ENCODE measurements at places on chromosomes 13 and 19.

DNA sequence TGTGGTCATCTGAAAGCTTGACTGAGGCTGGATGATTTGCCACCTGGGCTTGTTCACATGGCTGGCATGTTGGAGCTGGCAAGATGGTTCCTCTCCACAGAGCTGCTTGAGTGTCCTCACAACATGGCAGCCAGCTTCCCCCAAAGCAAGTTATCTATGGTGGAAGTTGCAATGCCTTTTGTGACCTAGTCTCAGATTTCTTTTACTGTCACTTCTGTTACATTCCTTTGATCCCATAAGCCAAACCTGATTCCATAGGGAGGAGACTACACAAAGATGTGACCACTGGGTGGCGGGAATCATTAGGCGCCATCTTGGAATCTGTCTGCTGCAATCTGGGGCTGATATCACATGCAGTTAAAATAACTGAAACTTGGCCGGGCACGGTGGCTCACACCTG, 17.5 kb upstream of the LMTK3 start:
- DNase-seq = no peak

DNA sequence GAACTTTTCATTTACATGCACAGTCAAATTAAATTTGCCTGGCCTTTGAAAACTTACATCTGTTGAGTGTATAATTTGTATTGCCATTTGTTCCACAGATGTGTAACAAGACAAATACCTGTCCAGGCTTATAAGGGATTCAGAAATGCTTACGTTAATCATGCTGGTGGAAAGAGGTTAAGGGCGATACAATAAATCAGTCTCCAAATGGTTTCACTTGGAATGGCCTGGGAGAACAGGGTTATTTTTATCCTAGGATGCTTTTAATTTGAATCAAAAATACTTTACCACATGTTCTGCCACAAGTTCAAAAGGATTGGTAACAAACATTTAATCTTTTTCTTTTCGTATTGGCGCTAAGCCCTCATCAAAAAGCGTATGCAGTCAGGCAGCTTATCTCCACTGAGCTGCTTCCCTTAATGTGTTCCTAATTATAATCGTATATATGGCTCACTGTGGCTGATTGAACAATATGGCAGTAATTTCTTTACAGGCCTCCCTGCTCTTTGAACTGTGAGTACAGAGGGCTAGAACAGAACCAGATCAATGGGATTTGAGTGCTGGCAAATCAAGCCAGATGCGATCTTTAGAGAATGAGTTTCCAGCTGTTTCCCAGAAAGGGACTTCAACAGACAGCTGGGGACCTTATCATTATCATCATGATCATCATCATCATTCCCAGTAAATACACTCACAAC, 425.7 kb downstream of the SPRY2 start:
- DNase-seq = no peak

GRCh38 chr19:16382775-16383543, 58.3 kb downstream of the KLF2 start:
- DNase-seq = peak; percentile 78

GRCh38 chr13:20968745-20969144, 66.2 kb upstream of the XPO4 start:
- DNase-seq = peak; percentile 16

- no peak for DNase-seq
Observed at GRCh38 chr13:65768545-65768944, 1461.6 kb downstream of the PCDH9 start.

- DNase-seq = peak; percentile 96
Observed at GRCh38 chr13:113907635-113908617, 44.0 kb upstream of the GAS6 start.

DNA sequence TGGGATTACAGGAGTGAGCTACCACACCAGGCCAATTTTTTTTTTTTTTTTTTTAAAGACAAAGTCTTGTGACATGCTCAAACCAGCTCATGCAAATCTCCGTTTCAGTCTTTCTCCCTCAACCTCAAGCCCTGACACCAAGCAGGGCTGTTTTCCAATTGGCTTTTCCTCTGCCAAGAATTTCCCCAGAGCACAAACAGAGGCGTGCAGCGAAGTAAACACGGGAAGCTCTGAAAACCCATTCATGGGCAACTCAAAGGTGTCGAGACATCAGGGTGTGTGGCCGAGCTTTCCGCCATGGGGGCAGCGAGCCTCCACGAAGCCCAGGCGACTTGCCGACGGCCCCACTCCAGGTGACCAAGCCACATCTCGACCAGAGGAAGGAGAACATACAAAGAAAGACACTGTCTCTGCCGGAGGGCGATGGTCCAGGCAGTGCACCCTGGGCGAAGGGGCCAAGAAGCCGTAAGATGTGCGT, 70.0 kb downstream of the INSR start:
- DNase-seq = no peak

DNA sequence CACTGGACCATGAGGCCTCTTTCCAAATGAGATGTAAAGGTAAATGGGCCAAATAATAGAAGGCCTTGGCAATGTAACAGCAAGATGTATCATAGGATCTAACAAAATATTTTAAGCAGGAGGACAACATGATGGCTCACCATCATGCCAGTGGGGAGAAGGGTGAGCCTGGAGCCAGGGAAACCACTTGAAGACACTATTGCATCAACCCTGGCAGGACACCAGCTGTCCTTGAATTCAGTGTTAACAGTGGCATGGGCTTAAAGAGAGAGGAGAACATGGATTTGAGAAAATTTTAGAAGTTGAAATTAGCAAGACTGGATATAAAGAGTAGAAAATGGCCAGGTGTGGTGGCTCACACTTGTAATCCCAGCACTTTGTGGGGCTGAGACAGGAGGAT, 6.7 kb upstream of the RCBTB2 start:
- DNase-seq = no peak

- DNase-seq = peak; percentile 59
Observed at GRCh38 chr13:26280295-26280694, 26.4 kb downstream of the CDK8 start.

GRCh38 chr19:34365463-34366401, 736 bp downstream of the GPI start:
- DNase-seq = peak; percentile 19

DNA sequence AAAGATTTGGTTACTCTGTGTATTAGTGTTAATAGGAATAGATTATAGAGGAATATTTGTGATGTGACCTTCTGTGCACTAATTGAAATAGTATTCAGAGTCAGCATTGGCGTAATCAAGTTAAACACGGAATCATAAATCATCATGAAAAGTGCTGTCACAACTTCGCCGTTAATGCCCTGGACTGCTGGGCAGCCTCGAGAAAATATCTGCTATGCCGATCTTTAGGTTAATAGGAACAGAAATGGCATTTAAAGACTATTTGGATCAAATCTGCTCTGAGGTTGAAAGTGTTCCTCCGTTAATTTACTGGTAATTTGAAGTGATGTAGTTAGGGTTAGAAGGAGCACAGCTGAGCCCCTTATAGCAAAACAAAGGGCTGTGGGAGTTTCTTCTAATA, 219.0 kb downstream of the MZT1 start:
- no peak for DNase-seq

DNA sequence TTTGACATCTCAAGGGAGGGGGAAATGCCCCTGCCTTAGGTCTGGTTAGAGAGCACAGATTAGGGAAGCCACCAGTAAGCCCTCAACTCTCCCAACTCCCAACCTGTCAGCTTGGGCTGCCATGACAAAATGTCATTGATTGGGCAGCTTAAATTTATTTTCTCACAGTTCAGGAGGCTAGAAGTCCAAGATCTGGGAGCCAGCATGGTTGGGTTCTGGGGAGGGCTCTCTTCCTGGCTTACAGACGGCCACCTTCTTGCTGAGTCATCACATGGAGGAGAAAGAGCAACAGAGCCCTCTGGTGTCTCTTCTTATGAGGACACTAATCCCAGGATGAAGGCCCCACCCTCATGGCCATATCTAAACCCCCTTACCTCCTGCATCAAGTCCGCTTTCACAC, 24.2 kb downstream of the C19orf12 start:
- peak; percentile 34 for DNase-seq

GRCh38 chr13:80840316-80840976, 499.5 kb upstream of the SPRY2 start:
- DNase-seq = peak; percentile 1

DNA sequence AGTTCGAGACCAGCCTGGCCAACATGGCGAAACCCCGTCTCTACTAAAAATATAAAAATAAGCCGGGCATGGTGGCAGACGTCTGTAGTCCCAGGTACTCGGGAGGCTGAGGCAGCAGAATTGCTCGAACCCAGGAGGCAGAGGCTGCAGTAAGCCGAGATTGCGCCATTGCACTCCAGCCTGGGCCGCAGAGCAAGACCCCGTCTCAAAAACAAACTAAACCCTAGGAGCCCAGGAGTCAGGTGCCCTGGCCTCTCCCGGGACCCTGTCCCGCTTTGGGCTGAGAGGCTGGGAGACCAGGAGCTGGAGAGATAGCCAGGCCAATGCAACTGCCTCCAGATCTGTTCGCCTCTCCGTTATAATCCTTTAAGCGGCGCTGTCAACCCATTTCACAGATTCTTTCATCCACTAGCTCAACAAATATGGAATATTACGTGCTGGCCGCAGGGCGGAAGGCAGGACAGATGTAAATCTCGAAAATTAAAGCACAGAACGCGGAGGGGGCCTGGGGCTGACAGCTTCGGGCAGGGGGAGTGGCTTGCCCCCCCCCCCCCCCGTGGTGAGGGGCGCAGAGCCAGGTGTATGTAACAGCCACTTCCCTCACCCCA, 5.3 kb upstream of the MYBPC2 start:
- DNase-seq = no peak

- DNase-seq = no peak
Observed at GRCh38 chr13:53069800-53070199, 41.2 kb downstream of the OLFM4 start.

GRCh38 chr13:31051999-31052398, 109.7 kb downstream of the HSPH1 start:
- peak; percentile 15 for DNase-seq

DNA sequence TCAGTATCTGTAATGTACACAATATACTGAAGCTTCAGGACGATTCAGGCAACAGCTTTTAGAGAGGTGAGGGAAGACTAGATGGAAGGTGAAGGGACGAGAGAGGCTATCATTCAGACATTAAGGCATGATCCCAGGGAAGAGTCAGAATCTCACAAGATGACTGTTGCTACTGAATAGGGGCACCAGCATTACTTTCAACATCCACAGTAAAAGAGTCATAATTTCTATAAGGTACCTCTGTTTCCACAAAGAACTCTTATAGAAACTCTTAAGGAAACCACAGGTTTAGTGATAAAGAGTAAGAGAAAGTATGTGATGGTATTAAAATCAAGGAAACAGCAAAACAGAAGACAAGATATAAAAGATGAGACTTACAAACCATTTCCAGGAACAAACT, 23.0 kb downstream of the LCP1 start:
- DNase-seq = no peak

- peak; percentile 91 for DNase-seq
Observed at GRCh38 chr13:108944760-108945159, 315.3 kb downstream of the MYO16 start.

DNA sequence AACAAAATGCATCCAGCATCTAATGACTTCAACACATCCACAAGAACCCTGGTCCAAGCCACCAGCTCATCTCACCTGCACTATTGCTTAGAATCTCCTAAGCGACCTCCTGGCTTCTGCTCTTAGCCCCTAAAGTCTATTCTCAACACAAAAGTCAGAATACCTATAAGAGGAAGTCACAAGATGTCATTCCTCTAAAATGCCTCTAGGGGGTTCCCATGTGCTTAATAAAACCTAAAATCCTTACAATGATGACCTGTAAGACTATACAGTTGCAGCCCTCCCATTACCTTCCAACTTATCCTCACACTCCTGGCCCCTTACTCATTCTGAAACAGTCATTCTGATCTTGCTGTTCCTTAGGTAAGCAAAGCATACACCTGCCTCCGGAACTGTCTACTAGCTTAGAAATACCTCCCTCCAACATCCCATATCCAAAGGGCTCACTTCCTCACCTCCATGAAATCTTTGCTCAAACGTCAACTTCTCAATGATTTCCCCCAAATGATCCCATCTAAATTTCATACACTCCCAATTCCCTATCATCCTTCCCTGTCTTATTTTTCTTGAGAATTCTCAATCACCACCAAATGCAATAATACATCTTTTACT, 10.0 kb downstream of the ATP7B start:
- DNase-seq = peak; percentile 60

DNA sequence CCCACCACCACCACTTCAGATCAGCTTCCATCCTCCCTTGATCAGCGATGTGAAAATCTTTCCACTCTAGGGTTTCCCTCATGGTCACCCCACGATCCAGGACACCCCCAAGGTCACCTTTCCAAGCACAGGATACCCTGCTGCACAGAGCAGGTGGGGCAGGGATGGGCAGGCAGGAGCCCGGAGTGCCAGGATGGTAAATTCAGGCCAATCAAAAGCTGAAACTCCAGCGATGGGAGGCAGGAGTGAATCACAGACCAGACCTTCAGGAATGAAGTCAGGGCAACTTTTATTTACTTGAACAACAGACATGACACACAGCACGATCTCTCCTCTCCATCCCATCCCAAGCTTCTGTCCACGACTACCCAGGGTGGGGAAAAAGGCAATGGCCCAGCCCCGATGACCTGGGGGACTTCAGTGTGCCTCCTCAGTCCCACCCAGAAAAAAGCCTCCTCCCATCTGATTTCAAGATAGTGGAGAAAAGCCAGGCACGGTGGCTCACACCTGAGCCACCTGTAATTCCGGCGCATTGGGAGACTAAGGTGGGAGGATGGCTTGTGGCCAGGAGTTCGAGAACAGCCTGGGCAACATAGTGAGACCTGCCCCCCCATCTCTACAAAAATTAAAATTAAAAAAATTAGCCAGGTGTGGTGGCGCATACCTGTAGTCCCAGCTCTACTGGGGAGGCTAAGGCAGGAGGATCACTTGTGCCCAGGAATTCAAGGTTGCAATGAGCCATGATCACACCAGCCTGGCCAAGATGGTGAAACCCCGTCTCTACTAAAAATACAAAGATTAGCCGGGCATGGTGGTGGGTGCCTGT, 39.2 kb downstream of the ZSWIM4 start:
- peak; percentile 74 for DNase-seq

DNA sequence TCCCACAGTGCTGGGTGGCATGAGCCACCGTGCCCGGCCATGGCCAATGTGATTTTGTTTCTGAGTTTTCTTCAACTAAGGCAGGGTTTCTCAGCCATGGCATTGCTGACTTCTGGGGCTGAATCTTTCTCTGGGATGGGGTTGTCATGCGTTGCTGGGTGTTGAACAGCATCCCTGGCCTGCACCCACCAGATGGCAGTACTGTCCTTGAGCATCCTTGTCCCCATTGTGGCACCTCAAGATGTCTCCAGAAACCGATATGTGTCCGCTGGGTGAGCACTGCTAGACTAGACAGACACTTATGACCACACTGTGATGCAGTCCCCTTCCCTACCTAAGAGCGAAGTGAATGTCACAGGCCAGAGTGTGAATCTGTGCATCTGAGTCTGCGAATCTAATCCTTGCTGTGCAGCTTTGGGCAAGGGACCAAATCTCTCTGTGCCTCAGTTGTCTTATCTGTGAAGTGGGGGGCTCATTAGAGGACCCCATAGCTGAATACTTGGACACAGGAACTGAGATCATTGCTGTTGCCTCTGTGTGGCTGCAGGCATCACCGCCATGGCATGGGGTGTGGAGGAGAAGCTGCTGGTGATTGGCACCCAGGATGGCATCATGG, 50.3 kb upstream of the SIN3B start:
- peak; percentile 47 for DNase-seq
